ENCODE measurements at places on chromosomes 12 and 14.

DNA sequence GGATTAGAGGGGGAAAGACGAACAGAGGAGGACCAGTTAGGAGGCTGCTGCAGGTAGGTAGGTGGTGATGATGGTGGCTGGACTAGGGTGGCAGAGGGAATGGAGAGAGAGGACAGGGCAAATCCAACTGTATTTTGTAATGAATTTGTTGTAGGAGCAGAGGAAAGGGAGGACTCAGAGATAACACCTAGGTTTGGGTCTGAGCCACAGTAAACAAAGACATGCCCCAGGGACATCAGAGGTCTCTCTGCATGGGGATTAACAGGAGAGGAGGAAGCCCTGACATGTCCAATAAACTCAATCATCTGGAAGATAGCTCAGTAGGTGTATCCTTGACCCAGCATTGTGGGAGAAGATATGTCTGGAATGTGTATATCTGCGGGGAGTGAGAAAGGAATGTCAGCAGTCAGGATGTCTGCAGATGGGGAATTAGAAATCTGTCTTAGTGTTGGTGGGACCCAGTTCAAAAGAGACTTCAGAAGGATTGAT lies 4.7 kb upstream of the SLC48A1 start:
- no peak for DNase-seq

GRCh38 chr12:27566159-27566558 lies 42.2 kb downstream of the PPFIBP1 start:
- DNase-seq = no peak

DNA sequence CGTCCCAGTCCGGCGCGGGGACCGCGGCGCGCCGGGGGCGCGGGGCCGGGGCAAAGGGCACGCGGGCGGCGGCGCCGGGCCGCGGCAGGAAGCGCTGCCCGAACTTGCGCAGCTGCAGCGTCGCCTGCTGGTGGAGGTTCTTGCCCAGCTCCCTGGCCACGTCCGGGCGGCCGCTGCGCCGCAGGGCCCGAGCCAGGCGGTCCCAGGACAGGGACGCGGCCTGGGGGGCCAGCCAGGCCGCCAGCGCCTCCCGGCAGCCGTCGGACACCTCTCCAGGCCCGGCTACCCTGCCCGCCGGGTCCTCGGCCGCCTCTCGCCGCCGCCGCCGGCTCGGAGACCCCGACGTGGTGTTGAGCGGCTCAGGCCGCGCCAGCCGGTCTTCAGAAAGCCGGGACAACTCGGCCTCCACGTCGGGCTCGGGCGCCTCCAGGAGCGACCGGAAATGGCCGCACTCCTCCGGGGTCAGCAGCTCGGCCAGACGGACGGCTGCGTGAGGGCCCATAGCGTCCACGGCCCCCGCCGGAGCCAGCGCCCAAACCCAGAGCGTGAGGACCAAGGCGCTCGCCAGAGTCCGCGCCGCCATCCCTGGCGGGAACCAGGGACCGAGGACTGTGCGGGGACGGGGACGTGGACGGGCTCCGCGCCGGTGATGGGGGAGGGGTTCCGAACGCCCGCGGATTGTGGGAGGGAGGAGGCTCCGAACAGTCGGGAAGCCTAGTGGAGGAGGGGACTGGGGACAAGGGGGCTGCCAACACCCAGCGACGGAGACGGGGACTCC lies 34.0 kb downstream of the FIGNL2 start:
- peak; percentile 70 for DNase-seq

GRCh38 chr14:101849640-101850039 lies 88.1 kb downstream of the PPP2R5C start:
- no peak for DNase-seq

DNA sequence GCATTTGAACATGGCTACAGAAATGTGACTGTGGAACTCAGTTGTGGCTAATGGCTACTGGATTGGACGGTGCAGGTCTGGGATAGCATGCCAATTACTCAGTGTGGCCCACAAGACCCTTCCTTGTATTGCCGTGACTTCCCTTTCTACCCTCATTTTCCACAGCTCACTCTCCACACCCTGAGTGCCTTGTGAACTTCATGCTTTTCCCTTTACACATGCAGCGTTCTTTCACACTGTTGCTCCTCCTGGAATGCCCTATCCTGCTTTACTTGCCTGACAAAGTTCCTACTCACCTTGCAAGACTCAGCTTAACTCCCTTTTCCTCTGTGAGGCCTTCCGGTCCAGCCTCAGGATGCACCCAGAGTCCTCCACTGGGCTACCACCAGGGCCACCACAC lies 46.8 kb upstream of the MAX start:
- DNase-seq = no peak

GRCh38 chr14:99382781-99383471 lies 97.7 kb downstream of the SETD3 start:
- DNase-seq = no peak

- no peak for DNase-seq
These were observed 435.7 kb upstream of the DCN start for GRCh38 chr12:91618281-91618680.

DNA sequence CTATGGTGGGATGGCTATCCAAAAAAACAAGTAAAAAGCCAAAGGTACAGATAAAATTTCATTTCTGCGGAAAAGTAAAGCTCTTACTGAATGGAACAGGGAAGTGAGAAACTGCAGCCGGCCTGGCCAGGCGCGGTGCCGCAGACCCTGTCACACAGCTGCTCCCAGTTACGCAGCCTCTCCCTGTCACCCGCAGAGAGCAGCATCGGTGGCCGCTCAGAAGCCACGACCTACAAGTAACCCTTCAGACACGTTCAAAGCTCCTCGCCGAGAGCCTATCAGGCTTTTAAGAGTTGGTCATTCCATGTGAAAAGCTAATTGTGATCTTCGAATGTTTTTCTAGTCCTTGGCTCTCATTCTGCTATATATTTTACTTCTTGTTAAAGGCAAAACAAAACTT lies 11.0 kb upstream of the ANKLE2 start:
- DNase-seq = peak; percentile 60

- peak; percentile 74 for DNase-seq
These were observed 10.0 kb upstream of the SMARCD1 start for GRCh38 chr12:50074936-50075807.

GRCh38 chr14:95520346-95520745 lies 3.9 kb upstream of the SYNE3 start:
- DNase-seq = peak; percentile 54

- no peak for DNase-seq
These were observed 392.0 kb downstream of the EMP1 start for GRCh38 chr12:13588574-13588973.

DNA sequence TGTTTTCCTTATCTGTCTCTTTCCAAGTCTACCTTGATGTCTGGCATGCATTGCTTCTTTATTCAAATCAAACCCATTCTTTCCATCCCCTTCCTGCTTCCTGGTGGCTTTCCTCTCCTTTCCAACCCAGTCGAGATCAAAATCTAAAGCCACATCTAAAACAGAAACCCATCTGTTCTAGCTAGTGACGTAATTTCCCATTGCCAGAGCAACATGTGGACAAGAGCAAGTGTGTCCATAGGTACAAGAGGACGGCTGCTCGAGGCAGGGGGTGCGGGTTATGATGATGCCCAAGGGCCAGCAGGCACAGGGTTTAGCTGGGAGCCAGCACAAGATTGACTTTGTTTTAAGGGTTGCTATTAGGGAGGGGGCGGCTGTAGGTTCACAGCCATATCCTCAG lies 7.0 kb downstream of the KRT80 start:
- DNase-seq = no peak

DNA sequence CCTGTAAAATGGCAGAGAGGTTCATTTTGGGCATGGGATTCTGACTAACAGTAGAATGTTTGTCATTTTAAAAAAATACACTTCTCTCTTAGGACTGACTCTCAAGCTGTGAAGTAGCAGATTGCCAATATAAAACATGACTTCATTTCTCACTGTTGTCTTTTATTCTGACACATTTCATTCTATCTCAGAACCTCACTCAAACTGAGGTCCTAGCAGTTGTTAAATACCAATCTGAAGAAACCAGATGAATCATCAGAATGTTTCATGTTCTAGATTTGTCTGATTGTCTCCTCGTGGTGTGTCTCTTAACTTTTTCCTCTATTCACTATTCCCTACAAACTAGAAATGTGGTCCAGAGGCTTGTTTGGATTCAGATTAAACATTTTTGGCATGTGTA lies 276.5 kb upstream of the NPAS3 start:
- DNase-seq = no peak

- DNase-seq = no peak
These were observed 6.6 kb downstream of the TSPAN19 start for GRCh38 chr12:85029456-85029855.

- no peak for DNase-seq
These were observed 151.8 kb downstream of the UNC79 start for GRCh38 chr14:93582516-93582915.

DNA sequence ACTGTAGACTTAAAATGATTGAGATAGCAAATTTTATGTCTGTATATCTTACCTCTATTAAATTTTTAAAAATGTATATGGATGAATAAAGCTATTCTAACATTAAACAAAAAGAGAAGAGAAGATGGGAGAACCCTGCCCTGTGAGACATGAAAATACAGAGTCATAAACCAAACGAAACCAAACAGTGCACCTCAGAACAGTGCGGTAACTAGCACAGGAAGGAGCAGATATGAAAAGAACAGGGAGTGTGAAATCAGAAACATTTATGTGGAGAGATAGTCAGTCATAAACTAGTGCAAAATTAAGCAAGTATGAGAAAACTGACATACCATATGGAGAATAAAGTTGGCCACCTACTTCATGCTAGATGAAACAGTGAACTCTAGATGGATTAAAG lies 135.1 kb downstream of the ERC1 start:
- no peak for DNase-seq

DNA sequence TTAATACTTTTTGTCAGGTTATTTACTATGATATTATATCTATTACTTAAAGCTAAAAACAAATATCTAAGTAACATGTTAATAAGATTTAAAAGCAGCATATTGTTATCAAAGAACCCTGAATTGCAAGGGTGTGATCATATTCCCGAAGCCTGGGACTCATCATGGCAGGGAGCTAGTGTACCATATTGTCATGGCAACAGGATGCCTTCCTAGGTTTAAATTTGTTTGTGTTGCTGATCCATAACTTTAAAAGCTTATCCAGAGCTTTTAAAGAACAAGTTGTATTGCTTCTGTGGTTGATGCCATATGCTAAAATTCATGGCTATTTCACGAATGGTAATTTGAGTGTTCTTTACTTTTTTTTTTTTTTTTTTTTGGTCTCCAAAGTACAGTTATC lies 500.5 kb downstream of the NAV3 start:
- no peak for DNase-seq

GRCh38 chr12:102570256-102570655 lies 89.9 kb upstream of the IGF1 start:
- DNase-seq = no peak

- peak; percentile 18 for DNase-seq
These were observed 30.0 kb downstream of the SLC39A9 start for GRCh38 chr14:69428289-69428998.

- DNase-seq = no peak
These were observed 43.1 kb upstream of the ABCC9 start for GRCh38 chr12:21984375-21984774.

DNA sequence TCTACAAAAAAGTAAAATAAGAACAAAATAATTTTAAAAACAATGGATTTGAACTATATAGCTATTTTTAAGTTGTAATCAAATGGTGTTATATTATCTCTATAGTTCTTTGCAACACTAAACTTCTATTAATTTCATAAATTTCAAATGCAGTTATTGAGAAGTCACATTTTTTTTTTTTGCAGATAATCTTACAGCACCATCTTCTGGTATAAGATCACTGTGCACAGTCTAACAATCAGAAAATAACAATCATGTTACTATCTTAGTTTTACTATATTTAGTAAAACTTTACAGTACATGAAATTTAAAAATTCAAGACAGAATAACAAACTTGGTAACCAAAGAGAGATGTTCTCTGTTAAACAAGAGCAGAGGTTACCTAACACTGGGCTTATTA lies 40.6 kb downstream of the GXYLT1 start:
- DNase-seq = no peak

GRCh38 chr12:26295001-26295400 lies 99.6 kb downstream of the SSPN start:
- DNase-seq = no peak

GRCh38 chr14:70833884-70834283 lies 24.6 kb upstream of the MAP3K9 start:
- no peak for DNase-seq

- DNase-seq = no peak
These were observed 11.9 kb downstream of the RIN3 start for GRCh38 chr14:92525322-92526095.
